ENCODE measurements at places on chromosomes 4 and X.

DNA sequence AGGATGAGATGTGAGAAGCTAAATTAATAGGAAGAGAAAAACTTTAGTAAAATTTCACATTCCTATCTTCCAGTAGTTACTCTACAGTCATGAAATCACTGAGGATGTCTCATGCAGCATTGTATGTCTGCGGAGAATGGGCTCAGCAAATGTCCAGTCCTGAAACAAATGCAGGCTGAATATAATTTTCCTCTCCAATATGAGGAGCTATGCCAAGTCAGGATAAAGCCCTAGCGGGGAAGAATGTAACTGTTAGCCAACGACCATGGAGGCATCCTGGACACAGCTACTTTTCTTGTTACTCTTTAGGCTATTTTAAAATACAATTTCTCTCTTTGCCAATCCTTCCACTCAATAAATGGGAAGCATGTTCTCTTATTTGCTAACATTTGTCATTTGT lies 127.7 kb downstream of the PRKX start:
- no peak for DNase-seq

GRCh38 chrX:17185431-17185830 lies 189.6 kb upstream of the NHS start:
- no peak for DNase-seq

DNA sequence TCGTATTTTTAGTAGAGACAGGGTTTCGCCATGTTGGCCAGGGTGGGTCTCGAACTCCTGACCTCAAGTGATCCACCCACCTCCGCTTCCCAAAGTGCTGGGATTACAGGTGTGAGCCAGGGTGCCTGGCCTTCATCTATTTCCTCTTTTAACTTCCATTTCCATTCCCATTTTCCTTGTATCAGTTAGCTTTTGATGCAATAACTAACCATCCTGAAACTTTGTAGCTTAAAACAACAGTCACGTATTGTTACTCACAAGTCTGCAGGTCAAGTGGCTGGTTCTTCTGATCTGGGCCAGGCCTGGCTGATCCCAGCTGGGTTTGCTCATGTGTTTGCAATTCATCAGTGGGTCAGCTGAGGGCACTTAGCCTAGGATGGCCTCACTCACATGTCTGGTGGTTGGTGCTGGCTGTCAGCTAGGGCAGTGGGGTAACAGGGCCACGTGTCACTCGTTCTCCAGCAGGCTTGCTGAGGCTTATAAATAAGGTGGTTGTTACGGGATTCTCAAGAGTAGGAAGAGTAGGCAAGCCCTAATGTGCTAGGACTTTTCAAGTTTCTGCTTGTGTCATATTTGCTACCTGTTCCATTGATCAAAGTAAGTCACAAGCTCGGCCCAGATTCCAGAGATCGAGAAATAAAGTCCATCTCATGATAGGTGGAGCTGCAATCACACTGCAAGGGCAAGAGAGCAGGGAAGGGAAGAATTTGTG lies 88.2 kb downstream of the SOWAHB start:
- DNase-seq, result no peak

- DNase-seq, result no peak
Observed at GRCh38 chr4:8506373-8507195, 66.0 kb downstream of the TRMT44 start.

GRCh38 chr4:32700838-32701237 lies 1980.7 kb downstream of the PCDH7 start:
- no peak for DNase-seq
